ENCODE measurements at places on chromosomes 11 and 22. TPM values are rescaled to one million over a fixed set of nuclear protein-coding genes. Genes with fewer than 3 reads are reported as not detected.

- no peak for DNase-seq
These were observed 2.1 kb downstream of the CLDN25 start for GRCh38 chr11:113781682-113782081.

GRCh38 chr22:50268655-50269113 is 1.5 kb downstream of the MAPK11 start:
- DNase-seq = no peak

GRCh38 chr11:71339396-71339881 is 87.1 kb upstream of the SHANK2 start:
- DNase-seq = peak; percentile 53

- no peak for DNase-seq
These were observed 56.5 kb downstream of the NAT10 start for GRCh38 chr11:34161812-34162492.

DNA sequence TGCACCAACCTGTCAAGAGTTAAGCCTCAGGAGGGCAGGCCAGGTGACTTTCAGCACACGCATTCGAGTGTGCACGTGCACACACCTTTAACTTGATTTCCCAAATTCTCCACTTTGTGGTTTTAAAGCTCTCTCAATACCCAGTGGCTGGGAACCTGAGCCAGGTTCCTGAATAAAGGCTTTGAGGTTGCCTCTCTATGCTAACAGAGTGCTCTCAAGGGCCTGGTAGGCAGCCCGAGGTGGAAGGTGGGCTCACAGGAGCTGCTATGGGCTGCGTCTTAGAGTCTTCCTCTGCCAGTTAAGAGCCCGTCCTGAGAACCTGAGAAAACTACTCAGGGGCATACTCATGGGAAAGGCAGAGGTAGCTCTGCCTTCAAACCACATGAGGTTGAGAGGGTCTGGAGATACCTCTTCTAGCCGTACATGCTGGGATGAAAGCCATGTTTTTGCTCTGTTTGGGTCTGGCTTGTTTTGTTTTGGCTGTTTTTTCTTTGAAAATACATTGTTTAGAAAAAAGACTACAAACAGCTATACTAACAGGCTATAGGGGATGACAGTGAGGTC is 11.6 kb upstream of the SERPIND1 start:
- peak; percentile 38 for DNase-seq

GRCh38 chr22:37137131-37137530 is 12.6 kb downstream of the IL2RB start:
- no peak for DNase-seq

Gene MS4A12
- not detected for total RNA-seq

- DNase-seq = peak; percentile 98
These were observed 5.2 kb upstream of the SMTN start for GRCh38 chr22:31075961-31076360.

Gene OR8A1
- not detected for total RNA-seq

Gene MIOX
- not detected for total RNA-seq

GRCh38 chr22:24696551-24697001 is 77.9 kb downstream of the PIWIL3 start:
- no peak for DNase-seq

DNA sequence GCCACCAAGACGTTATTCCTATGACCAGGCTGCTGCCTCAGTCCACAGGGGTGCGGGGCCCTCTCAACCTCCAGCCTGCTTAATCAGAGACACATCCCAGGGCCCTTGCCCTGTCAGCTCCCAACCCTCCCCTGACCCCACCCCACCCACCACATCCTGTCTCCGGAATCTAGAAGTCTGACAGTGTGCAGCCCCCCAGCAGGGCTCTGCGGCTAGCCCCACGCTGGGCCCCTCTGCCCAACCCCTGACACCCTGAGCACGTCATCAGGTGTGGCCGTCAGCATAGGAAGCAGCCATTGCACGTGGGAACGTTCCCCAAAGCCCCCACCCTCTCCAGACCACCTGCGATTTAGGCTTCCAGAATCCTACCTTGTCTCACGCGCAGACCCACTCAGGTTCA is 34.3 kb upstream of the IGSF9B start:
- DNase-seq = no peak

DNA sequence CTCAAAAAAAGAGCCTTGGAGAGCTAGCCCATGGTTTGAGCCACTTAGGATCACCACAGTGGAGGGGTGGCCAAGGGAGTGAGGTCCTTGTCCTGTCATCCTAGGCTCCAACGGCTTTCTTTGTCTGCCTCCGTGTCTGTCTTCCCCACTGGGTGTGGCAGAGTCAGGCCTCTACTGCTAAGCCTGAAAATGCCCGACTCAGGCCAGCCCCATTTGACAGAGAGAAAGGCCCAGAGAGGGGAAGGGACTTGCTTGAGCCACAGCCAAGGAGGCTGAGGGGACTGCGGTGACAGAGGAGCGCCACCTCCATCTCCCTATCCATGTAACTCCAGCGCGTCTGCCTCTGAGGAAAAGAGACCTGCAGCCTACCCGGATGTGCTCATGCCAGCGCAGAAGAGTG is 27.8 kb upstream of the CD82 start:
- peak; percentile 71 for DNase-seq

Gene CALCA
- total RNA-seq = not detected

DNA sequence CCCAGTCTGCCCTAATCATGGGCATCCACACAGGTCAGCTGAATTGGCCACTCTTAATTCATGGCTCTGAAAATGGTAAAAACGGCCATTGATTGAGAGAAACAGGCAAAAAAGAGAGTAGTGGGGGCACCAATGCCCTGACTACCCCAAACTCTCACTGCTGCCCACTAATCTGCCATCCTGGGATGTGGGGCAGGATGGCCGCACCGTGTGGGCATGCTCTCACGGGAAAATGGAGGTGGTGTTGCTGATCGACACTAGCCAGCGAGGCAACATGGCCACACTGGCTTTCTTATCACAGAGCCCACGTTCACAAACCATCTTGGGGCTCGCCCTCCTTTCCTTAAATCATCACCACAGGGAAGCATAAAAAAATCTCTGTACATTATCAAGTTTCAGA is 11.2 kb upstream of the TUB start:
- no peak for DNase-seq

- no peak for DNase-seq
These were observed 167.2 kb upstream of the ZBED5 start for GRCh38 chr11:11025087-11025486.

- DNase-seq = no peak
These were observed 20.3 kb downstream of the LAYN start for GRCh38 chr11:111560800-111561199.

GRCh38 chr11:14390669-14391068 is 31.7 kb upstream of the RRAS2 start:
- no peak for DNase-seq

DNA sequence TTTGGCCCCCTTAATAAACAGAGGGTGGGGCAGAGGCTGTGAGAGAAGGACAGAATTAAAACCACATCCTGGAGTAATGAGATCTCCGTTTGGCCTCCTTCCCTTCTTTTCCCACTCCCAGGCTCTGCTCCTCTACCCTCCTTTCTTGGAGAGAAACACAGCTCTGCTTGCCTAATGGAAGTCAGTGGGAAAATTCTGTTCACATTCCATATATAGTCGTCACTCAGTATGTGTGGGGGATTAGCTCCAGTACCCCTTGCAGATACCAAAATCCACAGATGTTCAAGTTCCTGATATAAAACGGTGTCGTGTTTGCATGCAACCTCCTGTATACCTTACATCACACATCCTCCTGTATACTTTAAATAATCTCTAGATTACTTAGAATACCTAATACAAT is 37.6 kb upstream of the THY1 start:
- DNase-seq = no peak

GRCh38 chr22:29386708-29387107 is 1.7 kb downstream of the AP1B1 start:
- no peak for DNase-seq

DNA sequence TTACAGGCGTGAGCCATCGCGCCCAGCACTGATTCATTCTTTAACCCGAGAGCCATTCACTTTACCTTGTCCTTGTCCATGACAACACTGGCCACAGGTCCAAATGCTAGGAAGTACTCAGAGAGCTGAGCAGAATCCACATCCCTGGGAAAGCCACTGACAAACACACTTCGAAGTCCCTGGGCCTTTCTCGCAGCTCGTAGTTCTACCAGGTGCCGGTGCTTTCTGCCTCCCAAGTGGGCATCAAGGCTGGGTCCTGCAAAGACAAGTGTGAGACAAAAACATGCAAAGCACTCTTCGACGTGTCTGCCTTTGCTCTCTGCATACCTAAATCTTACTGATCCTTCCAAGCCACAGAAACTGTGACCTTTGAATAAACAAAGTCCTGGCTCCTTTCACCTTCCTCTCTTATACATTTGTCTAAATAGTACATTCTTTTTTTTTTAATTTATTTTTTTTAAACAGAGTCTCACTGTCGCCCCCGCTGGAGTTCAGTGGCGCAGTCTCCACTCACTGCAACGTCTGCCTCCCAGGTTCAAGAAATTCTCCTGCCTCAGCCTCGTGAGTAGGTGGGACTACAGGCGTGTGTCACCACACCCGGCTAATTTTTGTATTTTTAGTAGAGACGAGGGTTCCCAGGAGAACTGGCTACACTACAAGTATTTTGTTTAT is 2.2 kb downstream of the TUT1 start:
- peak; percentile 26 for DNase-seq

DNA sequence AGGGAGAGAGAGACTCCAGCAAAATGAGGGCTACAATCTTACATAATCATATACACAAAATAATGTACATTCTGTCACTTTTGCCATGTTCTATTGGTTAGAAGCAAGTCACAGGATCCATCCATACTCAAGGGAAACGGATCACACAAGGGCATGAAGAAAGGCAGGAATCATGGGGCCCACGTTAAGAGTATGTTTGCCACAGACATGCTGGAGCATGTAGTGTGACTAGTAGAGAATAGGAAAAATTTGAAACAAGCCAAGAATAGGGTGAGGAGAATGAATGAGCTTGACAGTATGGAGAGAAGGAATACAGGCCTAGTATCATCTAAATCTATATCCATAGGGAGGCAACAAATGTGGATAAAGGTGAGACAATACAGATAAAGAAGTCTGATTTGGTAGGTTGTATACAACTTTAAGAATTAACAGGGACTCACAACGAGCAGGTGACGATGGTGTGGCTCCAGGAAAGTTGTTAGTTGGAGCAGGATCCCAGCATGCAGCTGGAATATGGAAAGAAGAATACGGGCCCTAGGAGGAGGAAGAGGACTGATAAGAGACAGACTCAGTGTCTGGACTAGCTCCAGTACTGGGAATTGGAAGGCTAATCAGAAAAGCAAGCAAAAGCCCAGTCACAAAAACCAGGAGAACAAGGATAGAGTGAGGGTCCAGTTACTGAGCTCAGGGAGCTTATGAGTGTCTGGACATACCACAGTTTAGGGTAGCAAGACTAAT is 301.7 kb upstream of the PITPNB start:
- no peak for DNase-seq

DNA sequence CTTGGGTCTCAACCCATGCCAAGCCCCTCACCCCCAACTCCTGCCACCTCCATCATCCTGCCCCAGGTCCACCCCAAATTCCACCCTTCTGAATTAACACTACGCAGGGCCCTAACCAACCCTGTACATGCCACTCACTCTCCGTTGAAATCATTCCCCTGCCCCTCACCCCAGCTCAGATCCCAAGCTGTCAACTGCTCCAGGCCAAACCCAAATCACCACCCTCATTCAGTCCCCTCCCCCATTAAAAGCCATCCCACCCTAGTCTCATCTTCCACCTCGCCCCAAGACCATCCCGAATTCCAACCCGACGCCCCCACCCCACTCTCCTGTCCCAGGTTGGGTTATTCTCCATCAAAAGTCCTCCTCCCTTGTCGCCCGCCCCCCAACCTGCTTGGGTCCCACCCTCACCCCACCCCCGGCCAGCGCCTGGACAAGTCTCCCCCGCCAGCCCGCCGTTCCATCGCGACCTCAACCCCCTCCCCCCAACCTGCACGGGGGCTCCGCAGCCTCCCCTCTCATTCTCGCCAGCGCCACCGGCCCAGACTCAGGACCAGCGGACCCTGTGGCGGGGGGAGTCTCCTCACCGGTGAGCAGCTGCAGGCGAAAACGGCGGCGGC is 466 bp downstream of the FAM168A start:
- no peak for DNase-seq

Gene NUP50
- 30.1 TPM for total RNA-seq

Gene PNPLA5
- total RNA-seq = not detected

- peak; percentile 72 for DNase-seq
These were observed 18.0 kb downstream of the HDHD5 start for GRCh38 chr22:17140826-17141766.

Gene DEUP1
- total RNA-seq = not detected

DNA sequence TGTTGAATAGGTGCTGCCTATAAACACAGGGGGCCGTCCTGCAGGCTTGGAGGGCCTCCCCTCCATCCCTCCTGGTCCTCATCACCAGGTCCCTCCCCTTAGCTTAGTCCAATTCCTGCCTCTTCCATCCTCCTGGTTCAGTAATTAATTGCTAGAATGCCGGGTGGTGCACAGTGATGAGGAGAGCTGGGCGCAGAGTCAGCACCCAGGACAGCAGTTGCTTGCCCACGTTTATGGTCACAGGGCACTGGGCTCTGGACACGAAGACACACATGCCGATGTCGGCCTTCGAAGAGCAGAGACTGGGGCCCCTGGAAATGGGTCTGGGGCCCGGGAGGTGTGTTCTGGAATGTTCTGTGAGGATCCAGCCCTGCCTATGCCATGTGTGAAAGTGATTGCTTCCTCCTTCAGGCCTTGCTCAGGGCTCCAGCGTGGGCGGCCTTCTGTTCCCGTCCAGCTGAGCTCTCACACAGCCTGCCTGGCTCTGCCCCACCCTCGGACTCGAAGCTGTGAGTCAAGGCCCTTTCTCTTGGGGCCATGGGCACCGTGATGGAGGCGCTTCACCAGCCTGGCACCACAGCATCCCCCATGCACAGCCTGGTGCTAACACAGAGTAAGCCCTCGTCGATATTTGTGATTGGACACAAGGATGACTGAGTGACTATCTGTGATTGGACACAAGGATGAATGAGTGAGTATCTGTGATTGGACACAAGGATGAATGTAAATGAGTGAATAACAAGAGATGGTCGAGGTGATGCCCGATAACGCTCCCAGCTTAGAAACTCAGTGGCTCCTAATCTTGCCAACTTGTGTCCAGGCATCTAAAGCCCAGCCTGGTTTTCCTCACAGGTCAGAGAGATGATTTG is 884.7 kb downstream of the BRD1 start:
- DNase-seq = peak; percentile 76

- no peak for DNase-seq
These were observed 111.7 kb downstream of the GGTLC2 start for GRCh38 chr22:22756109-22756508.

DNA sequence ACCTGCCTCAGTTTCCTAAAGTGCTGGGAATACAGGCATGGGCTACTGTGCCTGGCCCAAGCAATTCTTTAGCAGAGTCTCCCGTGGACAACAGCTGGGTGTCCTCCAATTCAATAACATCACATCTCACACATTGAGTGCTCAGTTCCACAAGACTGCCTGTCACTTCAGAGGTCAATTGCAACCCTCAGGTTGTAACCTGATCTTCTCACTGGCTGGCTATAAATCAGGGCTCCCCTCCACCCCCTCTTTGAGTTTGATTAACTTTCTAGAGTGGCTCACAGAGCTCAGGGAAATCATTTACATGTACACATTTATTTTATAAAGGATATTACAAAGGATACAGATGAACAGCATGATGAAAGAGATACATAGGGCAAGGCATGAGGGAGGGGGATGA is 68.1 kb downstream of the MCHR1 start:
- DNase-seq = no peak

Gene CFAP300
- 6.9 TPM for total RNA-seq

GRCh38 chr11:66142370-66143263 is 72.5 kb downstream of the PACS1 start:
- no peak for DNase-seq

GRCh38 chr11:88208745-88209144 is 33.5 kb upstream of the RAB38 start:
- no peak for DNase-seq
